SK-N-MC (cell line): ENCODE measurements at places on chromosomes 16 and 17.

GRCh38 chr16:6482696-6483468, 849.8 kb upstream of the RBFOX1 start:
- no peak for DNase-seq

- DNase-seq = no peak
These were observed 968 bp downstream of the RIPOR1 start for GRCh38 chr16:67529582-67530012.

DNA sequence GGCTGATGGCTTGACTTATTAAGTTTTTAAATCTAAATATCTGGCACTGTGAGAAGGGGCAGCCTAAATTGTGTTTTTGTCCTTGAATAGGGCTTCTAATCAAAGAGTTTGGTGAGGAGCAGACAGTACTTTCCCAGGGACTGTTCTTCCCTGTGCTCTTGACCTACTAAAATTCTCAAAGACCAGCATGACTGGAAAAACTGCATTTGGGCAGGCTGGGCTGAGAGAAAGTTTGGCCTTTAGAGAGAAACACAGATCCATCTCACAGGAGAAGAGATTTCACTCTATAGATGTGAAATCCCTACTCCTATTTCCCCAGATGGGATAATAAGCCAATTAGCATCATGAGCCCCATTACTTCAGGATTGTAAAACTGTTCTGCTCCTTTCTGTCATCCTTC, 7.3 kb downstream of the PCTP start:
- DNase-seq = no peak

- DNase-seq = no peak
These were observed 6.5 kb upstream of the NPIPB7 start for GRCh38 chr16:28478506-28479180.

- no peak for DNase-seq
These were observed at the start of gene CTRB2 for GRCh38 chr16:75206749-75207451. TSS of gene CTRB2 (minus strand) at chr16:75207161. CDS start at chr16:75207141, 20 bp downstream.

GRCh38 chr17:36907407-36907806, 29.9 kb upstream of the LHX1 start:
- DNase-seq = no peak

GRCh38 chr17:53749178-53749577, 73.5 kb upstream of the KIF2B start:
- DNase-seq = no peak

DNA sequence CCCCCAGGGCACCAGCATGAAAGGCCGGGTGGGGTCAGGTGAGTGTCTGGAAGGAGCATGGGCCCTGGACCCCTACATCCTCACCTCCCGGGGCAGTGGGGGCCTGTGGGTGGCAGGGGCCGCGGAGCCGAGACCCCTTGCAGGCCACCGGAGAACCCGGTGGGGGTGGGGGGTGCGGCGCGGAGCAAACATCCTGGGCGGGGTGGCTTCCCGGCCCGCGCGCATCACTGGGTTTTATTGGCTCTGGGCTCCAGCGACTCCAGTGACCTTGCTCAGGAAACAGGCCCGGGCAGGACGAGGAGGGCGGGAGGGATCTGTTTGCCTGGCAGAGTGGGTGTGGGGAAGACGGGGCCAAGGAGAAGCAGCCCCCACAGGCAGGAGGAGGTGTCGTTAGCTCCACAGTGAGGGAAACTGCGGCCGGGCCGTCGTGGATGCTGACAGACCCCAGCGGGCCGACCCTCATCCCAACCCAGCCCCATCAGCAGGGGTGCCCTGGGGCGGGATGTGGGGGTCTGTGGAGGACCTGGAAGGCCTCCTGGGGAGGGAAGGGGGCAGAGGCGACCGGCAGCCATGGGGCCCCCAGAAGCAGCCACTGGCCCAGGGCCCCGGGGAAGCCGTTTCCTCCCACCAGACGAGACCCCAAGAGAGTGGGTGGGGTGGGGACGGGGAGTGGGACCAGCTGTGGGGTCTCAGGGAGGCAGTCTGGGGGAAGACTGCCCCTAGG, 10.6 kb downstream of the SSTR5 start:
- DNase-seq = no peak
